ENCODE measurements at places on chromosomes 7 and 10.

DNA sequence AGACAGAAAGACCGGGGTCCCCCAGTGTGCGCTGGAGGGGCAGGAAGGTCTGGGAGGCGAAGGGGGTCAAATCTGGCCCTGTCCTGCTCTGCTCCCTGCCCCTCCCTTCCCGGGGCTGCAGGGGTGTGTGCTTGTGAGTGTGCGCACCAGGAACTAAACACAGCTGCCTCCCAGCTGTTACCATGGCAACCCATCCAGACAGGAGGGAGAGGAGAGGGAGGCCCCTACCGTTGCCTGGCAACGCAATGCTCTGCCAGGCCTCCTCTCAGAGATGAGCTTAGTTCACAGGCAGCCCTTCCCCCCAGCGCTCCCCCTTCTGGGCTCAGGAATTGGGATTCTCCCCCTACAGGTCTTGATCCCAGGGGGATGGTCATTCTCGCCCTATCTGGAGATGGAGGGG is 6.1 kb downstream of the NYAP1 start:
- peak; percentile 92 for DNase-seq

GRCh38 chr7:98922392-98923187 is 44.3 kb downstream of the TRRAP start:
- DNase-seq = peak; percentile 88

GRCh38 chr10:79224263-79224949 is 122.9 kb upstream of the PPIF start:
- no peak for DNase-seq

GRCh38 chr10:4352414-4352961 is 473.5 kb upstream of the AKR1E2 start:
- peak; percentile 42 for DNase-seq

DNA sequence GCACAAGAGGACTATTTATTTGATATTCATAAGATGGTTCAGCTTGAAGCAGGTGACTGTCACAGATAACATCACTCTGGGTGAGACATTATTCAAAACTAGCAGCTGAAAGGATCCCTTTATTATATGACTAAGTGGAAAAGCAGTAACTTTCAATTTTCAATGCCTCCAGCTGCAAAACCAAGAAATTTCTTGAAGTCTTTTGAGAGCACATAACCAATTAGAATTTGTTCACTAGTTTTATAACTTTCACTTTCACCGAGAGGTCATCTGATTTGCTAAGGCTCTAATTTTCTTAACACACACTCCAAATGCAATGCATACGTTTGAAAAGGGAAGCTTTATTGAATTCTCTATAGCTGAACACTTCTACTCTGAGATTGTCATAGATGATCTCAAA is 88.6 kb upstream of the KLF14 start:
- peak; percentile 58 for DNase-seq

GRCh38 chr10:130717083-130717482 is 580.9 kb downstream of the GLRX3 start:
- DNase-seq = no peak

- no peak for DNase-seq
Observed at GRCh38 chr7:17558135-17558534, 259.7 kb downstream of the AHR start.

GRCh38 chr7:137961200-137962177 is 40.4 kb downstream of the CREB3L2 start:
- no peak for DNase-seq

DNA sequence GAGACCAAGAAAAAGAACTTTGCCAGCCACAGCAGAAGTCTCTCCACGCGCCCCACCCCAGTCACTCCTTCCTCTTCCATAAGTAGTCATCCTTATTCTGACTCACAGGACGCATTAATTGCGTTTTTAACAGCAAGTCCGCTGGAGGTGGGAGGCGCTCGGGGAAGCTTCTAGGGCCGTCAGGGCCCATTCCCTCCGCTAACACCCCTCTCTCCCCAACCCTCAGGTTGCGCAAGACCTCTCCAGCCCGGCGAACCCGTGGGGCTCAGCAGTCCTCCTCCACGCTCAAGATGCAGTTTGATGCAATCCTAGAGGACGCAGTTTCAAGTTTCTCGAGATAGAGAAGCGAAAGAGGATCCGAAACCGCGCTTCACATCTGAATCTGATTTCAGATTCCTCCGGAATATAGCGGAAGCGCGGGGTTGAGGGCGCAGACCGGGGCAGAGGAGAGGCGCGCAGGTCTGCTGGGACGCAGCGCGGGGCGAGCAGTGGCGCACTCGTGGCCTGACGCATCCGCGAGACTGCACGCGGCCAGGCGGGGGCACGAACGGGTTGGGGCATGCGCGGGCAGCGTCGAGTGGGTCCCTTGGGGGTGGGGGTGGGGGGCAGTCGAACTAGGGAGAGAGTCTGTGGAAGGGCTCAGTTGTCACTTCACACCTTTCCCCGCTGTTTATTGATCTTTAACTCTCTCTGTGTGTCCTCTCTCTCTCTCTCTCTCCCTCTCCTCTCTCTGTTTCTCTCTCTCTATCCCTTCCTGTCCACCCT is 37.8 kb upstream of the PSAP start:
- DNase-seq = peak; percentile 94

GRCh38 chr7:159127691-159128642 is 16.7 kb downstream of the VIPR2 start:
- no peak for DNase-seq

DNA sequence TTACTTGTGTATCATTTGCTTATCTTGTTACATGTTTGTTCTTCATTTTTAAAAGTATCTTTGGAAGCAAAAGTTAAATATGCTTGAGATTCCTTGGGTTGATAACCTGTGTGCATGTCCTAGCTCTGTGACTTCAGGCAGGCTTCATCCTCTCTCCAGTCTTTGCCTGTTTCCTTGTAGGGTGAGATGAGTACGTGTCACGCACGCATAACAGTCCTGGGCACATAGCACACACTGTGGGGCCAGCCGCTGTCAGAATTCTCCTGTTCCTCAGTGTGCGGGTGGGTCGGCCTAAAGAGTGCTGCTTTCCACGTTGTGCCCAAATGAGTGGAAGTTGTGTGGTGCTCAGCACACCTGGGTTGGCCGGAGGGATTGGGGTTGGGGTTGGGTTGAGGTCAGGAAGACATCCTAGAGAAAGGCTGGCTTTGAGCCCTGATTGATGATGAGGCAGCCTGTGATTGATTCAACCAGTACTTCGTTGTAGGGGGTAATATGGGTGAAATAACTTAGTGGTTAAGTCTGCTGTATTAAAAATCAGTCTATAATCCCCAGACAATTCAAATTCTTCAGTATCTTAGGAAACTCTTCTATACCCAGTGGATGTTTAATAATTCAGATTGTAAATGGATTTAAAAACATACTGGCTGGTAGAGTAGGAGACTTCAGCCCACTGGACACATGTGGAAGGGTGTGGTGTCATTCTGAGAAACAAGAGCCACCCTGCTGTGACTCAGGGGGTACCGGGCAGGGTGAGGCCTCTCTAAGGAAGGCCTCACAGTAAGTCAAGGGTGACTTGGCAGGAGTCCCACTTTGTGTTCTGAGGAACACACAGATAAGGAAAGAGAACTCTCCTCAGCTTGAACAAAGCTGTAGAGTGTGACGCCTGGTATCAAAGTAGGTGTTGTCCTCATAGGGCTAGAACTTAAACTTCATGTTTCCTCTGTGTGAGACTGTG is 54.8 kb downstream of the DAGLB start:
- peak; percentile 86 for DNase-seq

DNA sequence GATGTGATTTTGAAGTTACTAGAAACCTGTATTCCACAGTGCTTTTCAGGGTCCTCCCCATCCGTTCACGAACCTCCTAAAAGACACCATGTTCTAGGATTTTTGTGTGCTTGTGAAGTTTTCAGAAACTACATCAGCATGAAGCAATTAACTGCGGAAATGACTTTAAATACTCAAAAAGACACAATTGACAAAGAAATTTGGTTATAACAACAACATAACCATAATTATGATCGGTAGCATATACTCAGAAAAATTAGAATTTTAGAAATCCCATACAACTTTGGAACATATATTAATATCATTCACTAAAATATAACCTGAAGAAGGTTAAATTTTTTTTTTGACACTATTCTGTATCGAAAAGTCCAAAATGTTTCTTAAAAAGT is 43.8 kb upstream of the FAM20C start:
- no peak for DNase-seq

DNA sequence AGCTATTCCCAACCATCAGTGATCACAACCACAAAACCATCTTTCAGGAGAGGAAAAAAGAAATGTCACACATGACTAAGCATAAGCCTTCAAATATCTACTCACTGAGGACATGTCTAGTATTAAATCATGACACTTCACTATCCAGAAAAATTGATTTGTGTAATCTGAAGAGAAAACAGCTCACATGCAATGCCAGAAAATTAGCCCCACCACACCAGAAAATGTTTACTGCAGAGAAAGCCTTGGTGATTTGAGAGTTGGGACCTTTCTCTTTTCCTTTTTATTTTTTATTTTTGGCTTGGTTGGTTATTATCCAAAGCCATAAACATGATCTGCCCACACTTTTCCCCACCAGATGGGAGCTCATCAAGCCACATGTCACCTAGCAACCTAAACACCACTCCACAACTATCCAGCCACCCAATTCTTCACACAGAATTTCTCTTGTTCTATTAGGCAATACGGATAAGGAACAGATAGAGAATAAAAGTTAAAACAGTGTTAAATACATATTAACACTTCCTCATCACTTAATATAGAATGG is 3.1 kb downstream of the PARD3 start:
- DNase-seq = no peak

DNA sequence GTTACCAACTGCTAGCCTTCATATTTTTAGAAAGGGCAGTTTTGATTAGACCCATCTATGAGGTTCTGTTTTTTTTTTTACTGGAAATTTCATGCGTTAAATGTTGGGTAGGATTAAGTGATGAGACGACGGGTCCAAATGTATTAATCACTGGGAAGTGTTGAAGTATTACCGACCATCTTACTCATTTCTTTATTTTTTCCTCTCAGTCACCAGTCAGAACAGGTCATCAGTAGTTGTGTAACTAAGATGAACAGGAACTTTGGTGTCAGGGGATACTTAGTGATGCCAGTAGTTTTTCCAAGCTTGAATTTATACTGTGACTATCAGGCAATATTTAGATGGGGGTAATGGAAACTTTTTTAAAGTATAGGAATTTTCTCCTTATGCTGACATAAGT is 14.2 kb downstream of the TFAM start:
- peak; percentile 69 for DNase-seq

GRCh38 chr7:100575746-100576383 is 2.2 kb upstream of the SAP25 start:
- no peak for DNase-seq

- no peak for DNase-seq
Observed at GRCh38 chr10:132974886-132975830, 32.8 kb upstream of the CFAP46 start.

DNA sequence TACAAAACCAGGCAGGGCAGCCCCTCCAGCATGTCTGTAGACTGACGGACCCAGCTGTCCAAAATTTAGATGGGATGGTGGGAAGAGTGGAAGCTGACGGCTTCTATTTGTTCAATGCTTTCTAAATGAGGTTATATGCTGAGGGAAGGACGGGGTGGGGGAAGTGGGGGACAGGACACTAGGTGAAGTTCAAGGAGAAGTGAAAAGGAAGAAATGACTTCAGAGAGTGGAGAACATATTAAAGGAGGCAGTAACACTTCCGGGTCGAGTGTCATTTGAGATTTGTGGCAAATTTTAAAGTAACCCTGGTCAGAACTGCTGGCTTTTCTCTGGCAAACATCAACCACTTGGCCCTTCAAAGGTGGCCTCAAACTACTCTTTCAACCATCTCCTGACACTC is 9.4 kb downstream of the PIP4K2A start:
- DNase-seq = no peak

DNA sequence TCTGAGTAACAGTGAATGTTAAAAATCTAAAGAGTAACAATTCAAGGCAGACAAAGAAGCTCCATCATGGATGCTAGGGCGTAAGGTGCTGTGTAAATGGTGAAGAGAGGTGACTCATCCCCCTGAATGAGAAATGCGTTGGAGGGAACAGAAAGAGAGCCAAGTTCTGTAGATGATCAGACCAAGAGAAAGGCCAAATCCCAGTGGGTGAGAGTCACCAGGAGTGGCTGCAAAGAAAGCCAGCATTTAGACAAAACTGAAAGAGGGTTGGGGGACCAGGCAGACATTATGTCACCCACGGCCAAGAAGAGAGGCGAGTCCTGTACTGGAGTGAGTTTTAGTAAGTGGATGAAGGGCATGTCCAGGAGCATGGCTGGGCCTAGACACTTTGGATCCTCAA is 153.1 kb downstream of the TRIL start:
- peak; percentile 50 for DNase-seq

DNA sequence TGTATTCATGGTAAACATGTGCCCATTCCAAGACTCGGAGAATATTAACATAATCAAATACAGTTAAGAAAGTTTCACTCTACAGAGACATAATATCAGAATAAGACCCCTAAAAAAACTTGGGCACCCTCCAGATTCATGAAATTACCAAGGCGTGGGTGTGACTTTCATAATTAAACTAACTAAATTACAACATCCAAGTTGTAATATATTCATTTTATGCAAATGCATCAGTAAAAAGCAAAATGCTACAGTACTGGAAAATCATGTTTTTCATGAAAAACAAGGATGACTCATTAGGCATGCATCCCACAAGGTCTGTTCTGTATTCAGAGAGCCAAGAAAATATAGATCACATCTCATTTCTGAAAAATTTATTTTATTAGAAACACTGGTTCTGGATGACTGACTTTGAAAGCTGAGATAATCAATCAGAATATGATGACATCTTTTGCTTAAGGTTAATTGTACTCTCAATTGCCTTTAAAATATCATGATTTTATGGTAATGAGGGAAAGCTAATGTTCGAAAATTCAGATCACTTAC is 248.8 kb upstream of the SMIM30 start:
- peak; percentile 14 for DNase-seq

DNA sequence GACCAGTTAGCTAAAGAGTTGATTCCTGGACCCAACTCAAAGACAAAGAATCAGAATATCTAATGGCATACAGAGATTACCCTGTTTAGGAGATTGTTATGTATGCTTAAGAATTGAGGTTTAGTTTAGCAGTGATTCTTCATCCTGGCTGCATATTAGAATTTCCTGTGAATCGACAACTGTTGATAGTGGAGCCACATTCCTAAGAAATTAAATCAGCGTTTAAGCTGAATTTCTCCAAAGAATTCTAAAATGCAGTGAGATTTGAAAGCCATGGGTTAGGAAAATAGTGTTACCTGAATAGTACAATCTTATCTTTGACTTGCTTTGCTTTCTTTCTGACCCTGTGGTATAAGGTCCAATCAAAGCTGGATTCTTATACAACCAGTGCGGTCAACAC is 16.4 kb upstream of the FERD3L start:
- peak; percentile 55 for DNase-seq

DNA sequence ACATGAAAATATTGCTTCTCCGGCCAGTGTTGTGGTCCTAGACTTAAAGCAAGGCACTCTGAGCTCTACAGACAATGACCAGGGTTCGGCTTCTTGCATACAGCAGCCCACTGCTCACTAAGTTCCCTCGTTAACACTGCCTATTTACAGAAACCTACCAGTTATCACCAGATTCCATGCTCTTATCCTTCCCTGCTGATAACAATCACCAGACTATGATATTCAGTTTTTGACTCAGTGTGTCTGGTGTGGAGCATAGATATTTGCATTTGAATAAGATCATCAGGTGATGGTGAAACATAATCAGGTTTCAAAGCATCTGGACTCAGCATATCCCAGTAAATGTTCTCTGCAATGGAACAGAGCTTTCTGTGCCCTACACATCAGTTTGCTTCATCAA is 182.3 kb downstream of the SNX13 start:
- no peak for DNase-seq
